ENCODE measurements at places on chromosomes 6 and 20.

GRCh38 chr6:79864001-79864400, 83.4 kb downstream of the ELOVL4 start:
- no peak for DNase-seq

- DNase-seq = no peak
Measured at GRCh38 chr20:9136114-9136513, 67.2 kb downstream of the PLCB4 start.

GRCh38 chr6:149438855-149439254, 38.8 kb downstream of the SUMO4 start:
- no peak for DNase-seq

GRCh38 chr6:107750176-107750797, 73.8 kb downstream of the SCML4 start:
- DNase-seq = no peak

DNA sequence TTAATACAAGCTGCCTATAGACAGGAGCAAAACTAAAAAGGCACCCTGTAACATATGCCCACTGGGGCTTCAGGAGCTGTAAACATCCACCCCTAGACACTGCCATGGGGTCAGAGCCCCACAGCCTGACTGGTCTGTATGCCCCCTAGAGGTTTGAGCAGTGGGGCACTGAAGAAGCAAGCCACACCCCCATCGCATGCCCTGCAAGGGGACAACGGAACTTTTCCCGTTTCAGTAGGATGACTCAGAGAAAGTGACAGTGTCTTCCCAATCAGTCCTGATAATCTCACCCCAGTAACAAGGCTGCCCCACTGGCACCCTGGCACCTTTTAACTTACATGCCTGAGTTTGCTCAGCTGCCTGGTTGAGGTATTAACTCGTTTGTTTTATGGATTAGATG, 35.9 kb downstream of the BEND3 start:
- no peak for DNase-seq

GRCh38 chr6:132604635-132605152, 15.2 kb upstream of the TAAR5 start:
- no peak for DNase-seq

- no peak for DNase-seq
Measured at GRCh38 chr6:45555981-45556771, 178.4 kb upstream of the SUPT3H start.

- no peak for DNase-seq
Measured at GRCh38 chr6:105301756-105302616, 100.9 kb downstream of the PREP start.

DNA sequence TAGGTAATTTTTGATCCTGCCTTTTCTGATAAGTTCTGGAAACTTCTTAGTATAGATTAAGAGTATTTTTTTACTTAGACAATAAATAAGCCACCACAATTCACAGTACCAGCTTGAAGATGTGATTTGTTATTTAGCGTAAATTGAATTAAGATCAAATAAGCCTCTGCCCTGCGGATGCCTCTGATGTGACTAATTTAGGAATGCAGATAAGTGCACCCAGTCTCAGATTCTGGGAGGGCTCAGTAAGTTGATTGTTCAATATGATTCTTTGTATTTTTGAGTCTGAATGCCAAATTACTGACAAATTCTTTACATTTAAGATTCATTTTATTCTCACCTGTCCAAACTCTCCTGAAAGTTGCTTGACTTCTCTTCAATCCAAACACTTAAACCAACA, 147.5 kb downstream of the THBS2 start:
- no peak for DNase-seq

- DNase-seq = peak; percentile 14
Measured at GRCh38 chr6:87925373-87926060, 122.1 kb upstream of the SPACA1 start.

DNA sequence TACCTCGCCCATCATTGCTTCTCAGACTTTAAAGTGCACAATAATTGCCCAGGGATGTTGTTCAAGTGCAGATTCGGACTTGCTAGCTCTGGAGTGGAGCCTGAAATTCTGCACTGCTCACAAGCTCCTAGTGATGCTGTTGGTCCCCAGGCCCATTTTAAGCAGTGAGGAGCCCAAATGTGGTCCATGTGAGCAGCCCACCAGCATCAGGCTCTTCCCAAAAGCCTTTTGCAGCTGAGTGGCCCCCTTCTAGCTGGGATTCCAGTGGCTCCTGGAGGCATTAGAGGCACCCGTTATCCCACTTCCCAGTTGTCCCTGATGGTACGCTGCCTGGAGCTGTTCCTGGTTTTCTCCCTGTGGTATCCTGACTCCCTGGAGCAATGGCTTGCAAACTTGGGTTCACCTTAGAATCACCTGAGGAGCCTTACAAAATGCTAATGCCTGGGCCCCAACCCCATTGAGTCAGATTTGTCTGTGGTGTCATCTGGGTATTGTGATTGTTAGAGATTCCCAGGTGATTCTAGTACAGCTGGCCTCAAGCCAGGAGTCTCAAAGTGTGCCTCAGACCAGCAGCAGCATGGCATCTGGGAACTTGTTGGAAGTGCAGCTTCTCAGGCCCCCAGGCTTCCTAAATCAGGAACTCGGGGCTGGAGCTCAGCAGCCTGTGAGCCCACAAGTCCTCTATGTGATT, 186.9 kb upstream of the SLC24A3 start:
- no peak for DNase-seq

- DNase-seq = no peak
Measured at GRCh38 chr6:168876956-168877355, 376.7 kb downstream of the THBS2 start.

DNA sequence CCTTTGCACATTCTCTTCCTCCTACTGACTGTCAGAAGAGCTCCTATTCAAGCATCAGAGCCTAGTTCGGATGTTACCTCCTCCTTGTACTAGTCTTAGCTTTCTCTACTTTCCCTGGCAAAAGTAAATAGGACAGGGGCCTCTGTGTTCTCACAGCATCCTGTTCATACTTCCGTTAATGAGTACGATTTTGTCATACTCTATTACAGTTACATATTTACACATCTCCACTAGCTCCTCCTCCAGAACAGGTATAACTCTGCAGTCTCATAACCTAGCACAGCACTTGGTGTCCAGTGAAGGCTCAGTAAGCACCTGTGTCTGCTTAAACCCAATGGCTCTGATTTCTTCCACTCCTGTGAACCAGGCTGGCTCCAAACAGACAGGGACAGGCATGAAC, 7.0 kb downstream of the ELMO2 start:
- DNase-seq = no peak

GRCh38 chr6:16769131-16769985, 8.1 kb upstream of the ATXN1 start:
- DNase-seq = peak; percentile 57

GRCh38 chr20:40443753-40444152, 245.3 kb downstream of the MAFB start:
- no peak for DNase-seq

- DNase-seq = no peak
Measured at GRCh38 chr6:106557837-106558236, 71.5 kb downstream of the RTN4IP1 start.

- no peak for DNase-seq
Measured at GRCh38 chr6:75735491-75736186, 13.4 kb upstream of the MYO6 start.

DNA sequence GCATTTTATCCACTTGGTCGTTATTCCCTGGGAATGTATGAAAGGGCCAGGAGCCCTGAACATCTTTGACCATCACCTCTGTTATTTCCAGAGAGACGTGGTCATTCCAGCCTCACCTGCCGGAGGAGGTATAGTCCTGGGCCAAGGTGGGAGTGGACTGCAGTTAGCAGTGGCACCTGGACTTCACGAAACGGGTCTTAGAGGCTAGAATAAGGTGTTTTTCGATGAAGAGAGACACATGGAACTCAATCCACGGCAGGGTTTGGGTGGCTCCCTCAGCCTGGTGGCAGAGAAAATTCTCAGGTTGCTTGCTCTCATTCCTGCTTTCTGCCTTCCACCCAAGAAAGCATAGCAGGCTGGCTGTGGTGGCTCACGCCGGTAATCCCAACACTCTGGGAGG, 48.0 kb downstream of the BMP6 start:
- DNase-seq = no peak

GRCh38 chr6:169885831-169886230, 134.4 kb downstream of the ERMARD start:
- DNase-seq = no peak

- DNase-seq = no peak
Measured at GRCh38 chr6:72559067-72559466, 62.8 kb upstream of the KCNQ5 start.

DNA sequence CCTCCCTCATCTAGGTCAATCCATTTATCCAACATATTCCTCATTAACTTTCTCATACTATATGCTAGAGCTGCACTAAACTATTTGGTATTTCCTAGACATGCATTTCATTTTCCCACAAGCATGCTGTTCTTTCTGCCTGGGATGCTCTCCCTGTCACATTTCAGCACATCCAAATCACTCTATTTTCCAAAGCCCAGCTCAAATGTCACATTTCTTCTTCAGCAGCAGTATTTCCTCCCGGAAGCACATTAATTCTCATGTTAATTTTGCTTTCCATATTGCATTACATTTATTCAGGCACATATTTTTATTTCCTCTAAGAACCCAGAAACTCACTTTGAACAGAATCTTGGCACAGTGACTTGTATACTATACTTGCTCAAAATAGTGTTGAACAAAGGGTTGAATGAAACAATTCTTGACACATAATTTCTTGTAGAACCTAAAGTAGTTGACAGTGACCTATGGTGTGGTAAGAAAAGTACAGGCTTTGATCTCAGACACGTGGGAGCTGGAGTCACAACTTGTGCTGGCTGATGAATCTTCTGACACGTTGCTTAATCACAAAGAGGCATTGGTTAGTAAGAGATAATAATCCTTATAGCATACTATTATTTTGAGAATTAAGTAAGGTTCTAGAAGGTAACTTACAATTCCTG, 30.8 kb upstream of the CD2AP start:
- no peak for DNase-seq

- no peak for DNase-seq
Measured at GRCh38 chr6:42123379-42124103, 18.9 kb downstream of the C6orf132 start.

- no peak for DNase-seq
Measured at GRCh38 chr6:114267897-114268296, 74.9 kb downstream of the HS3ST5 start.

DNA sequence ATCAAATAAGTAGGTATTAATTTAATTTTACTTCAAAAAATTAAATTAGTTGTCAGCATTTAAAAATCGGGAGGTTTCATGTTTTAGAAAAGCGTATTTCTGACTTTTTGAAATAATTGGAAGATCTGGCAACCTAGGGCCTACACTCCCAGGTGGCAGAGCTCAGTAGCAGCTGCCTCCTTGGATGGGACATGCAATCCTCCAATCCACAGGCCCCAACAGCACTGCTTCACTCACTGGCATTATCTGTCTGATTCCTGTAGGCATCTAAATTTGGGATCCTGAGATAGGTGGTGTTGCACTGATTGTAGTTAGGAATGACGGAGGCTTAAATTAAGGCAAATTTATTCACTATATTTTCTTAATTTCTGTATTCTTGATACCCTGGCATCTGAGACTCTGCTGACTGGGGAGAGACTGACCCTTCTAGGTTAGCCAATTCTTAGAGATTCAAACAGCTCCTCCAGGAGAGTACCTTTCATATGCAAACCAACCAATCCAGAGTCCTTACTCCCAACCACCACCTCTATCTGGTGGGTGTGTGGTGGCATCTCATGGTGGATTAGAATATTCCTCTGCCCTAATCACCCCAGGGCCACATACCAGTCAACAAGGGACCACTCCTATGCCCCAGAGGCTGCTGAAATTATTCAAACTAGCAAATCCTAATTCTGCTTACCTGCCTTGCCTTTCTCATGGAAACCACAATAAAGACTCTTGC, 146.6 kb upstream of the GLP1R start:
- no peak for DNase-seq

DNA sequence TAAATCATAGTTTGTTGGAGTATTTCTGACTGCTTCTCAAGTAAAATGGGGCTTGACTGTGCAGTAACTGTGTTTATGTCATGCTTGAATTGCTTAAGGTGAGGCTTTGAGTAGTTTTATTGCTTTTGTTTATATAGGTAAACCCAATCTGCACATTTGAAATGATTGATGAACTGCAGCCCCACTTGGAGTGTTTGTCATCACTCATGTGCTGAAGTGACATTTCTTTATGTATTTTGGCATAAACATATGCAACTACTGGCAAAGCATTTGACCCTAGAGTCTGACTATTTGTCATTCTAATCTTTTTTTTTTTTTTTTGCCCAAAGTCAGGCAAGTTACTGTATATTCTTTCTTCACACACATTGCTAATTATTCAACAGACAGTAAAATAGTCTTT, 491.4 kb upstream of the POU3F2 start:
- no peak for DNase-seq

DNA sequence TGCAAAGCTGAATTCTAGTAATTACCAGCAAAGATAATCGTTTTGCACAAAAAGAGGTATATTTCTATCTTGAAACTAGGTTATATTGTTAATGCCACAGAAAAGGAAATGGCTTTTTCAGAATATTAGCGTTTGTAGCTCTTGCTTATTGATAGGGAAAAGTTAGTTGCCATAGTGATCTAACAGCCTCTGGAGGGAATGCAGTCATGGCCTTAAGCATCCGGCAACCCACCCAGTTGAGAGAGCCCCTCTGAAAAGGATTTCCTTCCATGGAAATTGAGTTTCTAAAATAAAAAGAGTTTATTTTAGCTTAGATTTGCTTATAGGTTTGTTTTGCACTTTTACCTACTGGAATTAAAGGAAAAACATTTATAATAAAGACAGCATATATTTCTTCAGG, 224.5 kb downstream of the BCKDHB start:
- DNase-seq = no peak

GRCh38 chr6:32200711-32201475, 8.4 kb upstream of the GPSM3 start:
- no peak for DNase-seq

GRCh38 chr6:132392792-132393191, 8.5 kb downstream of the MOXD1 start:
- DNase-seq = no peak

DNA sequence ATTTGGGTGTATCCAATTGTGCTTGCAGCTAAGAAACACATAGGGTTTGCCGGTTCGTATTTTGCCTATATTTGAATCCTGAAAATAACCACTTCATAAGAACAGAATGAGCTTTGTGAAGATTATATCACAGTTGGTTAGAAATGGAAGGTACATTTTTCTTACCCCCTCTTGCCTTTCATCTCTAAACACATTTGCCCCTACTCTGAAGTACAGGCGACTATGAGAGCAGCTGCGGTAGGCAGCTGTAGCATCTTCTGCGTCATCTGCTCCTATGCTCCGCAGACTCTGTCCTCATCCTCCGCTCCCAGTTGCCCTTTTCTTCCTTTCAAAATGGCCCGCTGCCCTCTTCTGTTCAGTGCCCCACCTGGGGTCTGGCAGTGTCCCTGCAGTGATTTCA, 47.6 kb upstream of the REV3L start:
- no peak for DNase-seq

All from activated naive CD8-positive, alpha-beta T cell treated with anti-CD3 and anti-CD28 coated beads, Interleukin-2, amount 50 U/mL, for 24 hours (primary cell).